ENCODE measurements at places on chromosomes 5 and 9.

GRCh38 chr5:7872517-7873130 lies 3.7 kb downstream of the MTRR start:
- no peak for DNase-seq

- no peak for DNase-seq
Observed at GRCh38 chr5:128645581-128645980, 107.5 kb upstream of the FBN2 start.

- no peak for DNase-seq
Observed at GRCh38 chr9:1300941-1301340, 250.8 kb downstream of the DMRT2 start.

- peak; percentile 48 for DNase-seq
Observed at GRCh38 chr5:9063615-9064245, 482.1 kb downstream of the SEMA5A start.

- DNase-seq = no peak
Observed at GRCh38 chr5:84565866-84566265, 181.2 kb upstream of the EDIL3 start.

Data from GM04503 (cell line).